ENCODE measurements at places on chromosomes 3 and 15. TPM values are rescaled to one million over a fixed set of nuclear protein-coding genes. Genes with fewer than 3 reads are reported as not detected.

The ATP2B2 gene
- not detected for total RNA-seq

The LIPH gene
- total RNA-seq = not detected

The CHRNB4 gene
- not detected for total RNA-seq

The MORC1 gene
- total RNA-seq = not detected

The GAP43 gene
- total RNA-seq = not detected

The DUOXA1 gene
- not detected for total RNA-seq

- no peak overlapping the region for H3K27ac ChIP-seq
- H3K27me3 ChIP-seq = no peaks in the 10 kb centered on the region
- no peak overlapping the region for H3K4me3 ChIP-seq
- no peaks in the 10 kb centered on the region for H3K36me3 ChIP-seq
- no peaks in the 10 kb centered on the region for H3K4me1 ChIP-seq
- DNase-seq = no peak
Observed at GRCh38 chr3:179082416-179082815, 10.8 kb upstream of the ZMAT3 start.

DNA sequence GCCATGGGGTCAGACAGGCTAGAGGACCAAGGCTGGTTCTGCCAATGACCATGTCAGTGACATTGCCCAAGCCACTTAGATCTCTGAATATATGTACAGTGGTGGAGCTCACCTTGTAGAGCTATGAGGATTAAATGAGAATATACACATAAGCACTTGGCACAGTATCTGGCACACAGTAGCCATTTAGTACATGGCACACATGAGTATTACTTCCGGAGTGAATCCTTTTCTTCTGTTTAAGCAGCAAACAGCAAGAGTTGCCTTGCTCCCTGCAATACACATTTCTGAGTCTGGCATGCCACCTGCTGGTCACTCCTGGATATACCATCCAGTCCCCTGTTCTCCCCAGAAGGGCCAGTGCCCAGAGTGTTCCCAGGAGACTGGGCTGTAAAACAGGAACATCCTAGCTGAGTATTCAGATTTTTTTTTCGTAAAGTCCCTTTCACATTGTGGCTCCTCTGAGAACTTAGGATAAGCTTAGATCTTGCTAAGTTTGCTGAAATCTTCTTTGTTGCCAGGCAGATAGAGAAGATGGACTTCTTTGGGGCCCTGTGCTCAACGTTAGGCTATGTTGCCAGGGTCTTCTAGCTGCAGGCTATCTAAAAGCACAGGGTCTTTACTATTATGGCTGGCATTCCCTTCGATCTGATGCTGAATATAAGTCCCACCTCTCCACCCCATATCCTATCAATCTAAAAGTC is 203.4 kb downstream of the ADAMTS9 start:
- H3K36me3 ChIP-seq = no peaks in the 10 kb centered on the region
- H3K27ac ChIP-seq = no peak overlapping the region
- peaks cover 3% of the 10 kb centered on the region for H3K4me1 ChIP-seq
- peak; percentile 76 for DNase-seq

- no peaks in the 10 kb centered on the region for H3K4me1 ChIP-seq
- no peak overlapping the region for H3K27ac ChIP-seq
- H3K27me3 ChIP-seq = no peaks in the 10 kb centered on the region
- H3K36me3 ChIP-seq = no peaks in the 10 kb centered on the region
- H3K4me3 ChIP-seq = no peak overlapping the region
Observed at GRCh38 chr3:181328346-181328745, 338.8 kb upstream of the DNAJC19 start.

GRCh38 chr3:60759439-60759838 is 491.8 kb downstream of the FHIT start:
- no peak overlapping the region for H3K27ac ChIP-seq
- H3K4me3 ChIP-seq = no peak overlapping the region
- H3K27me3 ChIP-seq = no peaks in the 10 kb centered on the region
- H3K4me1 ChIP-seq = no peaks in the 10 kb centered on the region
- no peak for DNase-seq
- H3K36me3 ChIP-seq = no peaks in the 10 kb centered on the region

- H3K27me3 ChIP-seq = no peaks in the 10 kb centered on the region
- no peak overlapping the region for H3K4me3 ChIP-seq
- no peak overlapping the region for H3K27ac ChIP-seq
- no peak for DNase-seq
Observed at GRCh38 chr3:176505878-176506621, 691.2 kb downstream of the TBL1XR1 start.

DNA sequence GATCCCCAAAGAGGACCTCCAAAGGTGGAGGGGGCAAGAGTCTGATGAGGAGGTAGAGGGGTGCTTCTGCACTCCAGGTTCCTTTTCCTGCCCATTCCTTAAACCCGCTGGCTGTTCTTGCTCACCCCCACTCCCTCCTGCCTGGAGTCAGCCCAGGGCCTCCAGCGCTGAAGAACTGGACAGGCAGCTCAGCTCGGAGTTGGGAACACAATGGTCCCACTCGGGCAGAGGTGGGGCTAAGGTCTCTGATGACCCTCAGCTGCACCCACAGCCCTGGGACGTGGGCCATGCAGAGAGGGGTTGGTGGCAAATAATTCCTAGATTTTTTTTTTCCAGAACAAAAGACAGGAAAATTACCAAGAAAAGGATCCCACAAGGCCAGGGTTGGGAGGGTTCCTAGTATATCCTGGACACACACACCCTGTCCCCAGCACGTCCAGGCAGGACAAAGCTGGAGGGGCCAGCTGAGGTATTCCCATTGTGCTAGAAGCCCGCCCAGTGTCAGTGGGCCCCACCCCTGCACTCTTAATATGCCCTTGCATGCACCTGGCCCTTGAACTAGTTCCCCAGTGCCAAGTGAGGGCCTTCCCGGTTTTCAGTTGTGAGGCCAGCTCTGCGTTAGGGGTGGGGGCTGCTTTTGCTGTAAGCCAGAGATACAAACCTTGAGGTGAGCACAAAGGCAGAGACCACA is 22.1 kb upstream of the IP6K2 start:
- H3K27ac ChIP-seq = no peak overlapping the region
- H3K4me3 ChIP-seq = no peak overlapping the region
- H3K27me3 ChIP-seq = no peaks in the 10 kb centered on the region
- DNase-seq = no peak
- no peaks in the 10 kb centered on the region for H3K36me3 ChIP-seq
- peaks cover 12% of the 10 kb centered on the region for H3K4me1 ChIP-seq

DNA sequence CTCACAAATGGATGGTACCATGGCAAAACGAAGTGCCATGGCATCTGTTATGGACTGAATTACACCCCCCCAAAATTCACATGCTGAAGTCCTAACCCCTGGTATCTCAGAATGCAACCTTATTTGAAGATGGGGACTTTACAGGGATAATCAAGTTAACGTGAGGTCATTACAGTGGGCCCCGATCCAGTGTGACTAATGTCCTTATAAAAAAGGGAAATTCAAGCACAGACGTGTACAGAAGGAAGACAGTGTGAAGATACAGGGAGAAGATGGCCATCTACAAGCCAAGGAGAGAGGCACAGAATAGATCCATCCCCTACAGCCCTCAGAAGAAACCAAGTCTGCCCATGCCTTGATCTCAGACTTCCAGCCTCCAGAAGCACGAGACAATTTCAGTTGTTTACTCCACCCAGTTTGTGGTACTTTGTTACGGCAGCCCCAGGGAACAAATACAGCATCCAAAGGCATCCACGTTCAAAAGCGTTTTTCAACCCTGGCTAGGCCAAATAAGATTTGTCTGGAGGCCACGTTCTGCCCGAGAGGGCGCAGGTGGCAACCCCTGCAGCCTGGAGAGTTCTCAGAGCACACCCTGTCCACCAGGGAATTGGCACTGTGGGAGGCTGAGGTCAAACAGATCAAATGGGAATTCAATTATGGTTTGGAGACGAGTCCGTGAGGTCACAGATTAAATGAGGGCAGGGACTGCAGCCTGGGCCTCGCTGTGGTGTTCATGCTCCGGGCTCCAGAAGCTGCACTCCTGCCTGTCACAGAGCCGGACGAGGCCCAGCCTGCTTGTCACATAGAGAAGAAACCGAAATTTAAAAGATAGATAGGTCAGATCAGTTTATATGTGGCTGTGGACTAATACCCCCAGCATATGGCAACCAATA is 494.8 kb downstream of the SHQ1 start:
- H3K27me3 ChIP-seq = no peaks in the 10 kb centered on the region
- H3K4me3 ChIP-seq = no peak overlapping the region
- H3K36me3 ChIP-seq = no peaks in the 10 kb centered on the region
- peak; percentile 11 for DNase-seq
- peaks cover under 1% of the 10 kb centered on the region for H3K4me1 ChIP-seq

DNA sequence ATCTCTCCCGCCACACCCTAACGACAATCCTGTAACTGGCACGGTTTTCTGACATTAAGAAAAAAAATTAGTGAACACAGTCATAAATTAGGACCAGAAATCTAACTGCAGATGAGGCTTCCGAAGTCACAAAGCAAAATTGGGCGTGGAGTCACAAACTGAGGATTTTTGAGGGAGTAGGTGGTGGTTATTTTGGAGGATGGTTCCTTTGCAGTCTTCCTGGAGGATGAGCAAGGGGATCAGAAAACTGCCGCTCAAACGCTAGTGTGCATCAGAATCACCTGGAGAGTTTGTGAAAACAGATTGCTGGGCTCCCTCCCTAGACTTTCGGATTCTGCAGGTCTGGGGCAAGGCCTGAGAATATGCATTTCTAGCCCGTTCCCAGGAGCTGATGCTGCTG is 334.8 kb downstream of the RORA start:
- H3K4me3 ChIP-seq = no peak overlapping the region
- no peaks in the 10 kb centered on the region for H3K36me3 ChIP-seq
- DNase-seq = no peak
- H3K27ac ChIP-seq = no peak overlapping the region
- H3K4me1 ChIP-seq = no peaks in the 10 kb centered on the region
- H3K27me3 ChIP-seq = no peaks in the 10 kb centered on the region

DNA sequence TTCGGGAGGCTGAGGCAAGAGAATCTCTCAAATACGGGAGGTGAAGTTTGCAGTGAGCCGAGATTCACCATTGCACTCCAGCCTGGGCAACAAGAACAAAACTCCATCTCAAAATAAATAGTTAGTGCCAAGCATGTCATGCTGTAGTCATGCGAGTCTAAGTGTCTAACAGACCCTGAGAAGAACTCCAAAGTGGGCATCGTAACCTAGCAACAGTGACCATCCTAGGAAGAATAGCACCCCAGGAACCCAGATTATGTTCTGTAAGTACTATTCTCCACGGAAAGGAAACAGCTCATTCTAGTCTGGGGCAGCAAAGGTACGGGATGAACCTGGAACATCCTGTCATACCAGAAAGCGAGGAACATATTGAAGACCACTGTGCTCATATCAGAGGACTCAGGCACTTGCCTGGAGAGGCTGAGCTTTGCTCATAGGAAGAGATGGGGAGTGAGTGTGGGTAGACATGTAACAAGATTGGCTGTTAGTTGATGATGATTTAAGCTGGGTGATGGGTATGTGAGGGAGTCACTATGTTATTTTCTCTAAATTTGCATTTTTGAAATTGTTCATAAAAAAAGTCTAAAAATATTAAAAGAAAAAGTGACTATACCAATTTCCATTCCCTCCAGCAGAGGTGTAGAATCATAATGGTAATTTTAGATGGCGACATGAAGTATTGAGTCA is 31.7 kb downstream of the BCL2L10 start:
- H3K4me3 ChIP-seq = no peak overlapping the region
- DNase-seq = no peak
- no peaks in the 10 kb centered on the region for H3K27me3 ChIP-seq
- peaks cover 13% of the 10 kb centered on the region for H3K4me1 ChIP-seq

DNA sequence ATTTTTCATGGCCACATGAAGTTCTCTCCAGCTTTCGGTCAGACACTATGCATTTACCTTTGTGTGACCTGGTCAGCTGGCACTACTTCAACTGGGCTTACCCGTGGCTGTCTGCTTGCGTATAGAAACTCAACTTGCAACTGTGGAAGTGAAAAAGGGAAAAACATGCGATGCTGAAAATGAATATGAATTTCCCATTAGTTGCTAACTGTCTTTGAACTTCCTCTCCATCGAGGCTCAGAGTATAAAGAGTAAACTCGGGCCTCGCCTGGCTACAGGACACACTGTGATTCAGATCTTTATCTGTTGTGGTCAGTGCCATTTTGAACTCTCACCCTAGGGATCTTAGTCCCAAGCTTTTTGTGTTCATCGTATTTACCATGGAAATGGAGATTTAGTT is 26.8 kb downstream of the NFKBIZ start:
- no peak overlapping the region for H3K27ac ChIP-seq
- H3K4me3 ChIP-seq = no peak overlapping the region
- H3K4me1 ChIP-seq = peaks cover 9% of the 10 kb centered on the region
- DNase-seq = no peak

DNA sequence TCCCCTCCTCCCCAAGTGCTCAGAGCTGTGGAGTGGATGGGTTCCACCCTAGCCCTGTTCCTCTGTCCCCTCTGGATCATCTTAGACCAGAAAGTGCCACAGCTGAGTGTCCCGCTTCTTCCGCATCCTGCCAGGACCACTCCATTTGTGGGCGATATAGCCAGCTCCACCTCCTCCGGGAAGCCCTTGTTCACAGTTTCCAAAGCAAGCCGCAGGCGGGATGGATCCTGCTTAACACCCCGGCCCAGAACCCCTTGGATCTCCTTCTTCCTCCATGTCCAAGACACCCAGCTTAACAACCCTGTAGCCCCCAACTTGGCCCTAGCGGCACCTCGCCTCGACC is 490 bp upstream of the ALAS1 start:
- H3K27me3 ChIP-seq = no peaks in the 10 kb centered on the region
- peak overlapping the region; percentile 26 for H3K27ac ChIP-seq
- peak overlapping the region; percentile 86 for H3K4me3 ChIP-seq
- DNase-seq = no peak
- H3K4me1 ChIP-seq = peaks cover 41% of the 10 kb centered on the region
- peaks cover 43% of the 10 kb centered on the region for H3K36me3 ChIP-seq

DNA sequence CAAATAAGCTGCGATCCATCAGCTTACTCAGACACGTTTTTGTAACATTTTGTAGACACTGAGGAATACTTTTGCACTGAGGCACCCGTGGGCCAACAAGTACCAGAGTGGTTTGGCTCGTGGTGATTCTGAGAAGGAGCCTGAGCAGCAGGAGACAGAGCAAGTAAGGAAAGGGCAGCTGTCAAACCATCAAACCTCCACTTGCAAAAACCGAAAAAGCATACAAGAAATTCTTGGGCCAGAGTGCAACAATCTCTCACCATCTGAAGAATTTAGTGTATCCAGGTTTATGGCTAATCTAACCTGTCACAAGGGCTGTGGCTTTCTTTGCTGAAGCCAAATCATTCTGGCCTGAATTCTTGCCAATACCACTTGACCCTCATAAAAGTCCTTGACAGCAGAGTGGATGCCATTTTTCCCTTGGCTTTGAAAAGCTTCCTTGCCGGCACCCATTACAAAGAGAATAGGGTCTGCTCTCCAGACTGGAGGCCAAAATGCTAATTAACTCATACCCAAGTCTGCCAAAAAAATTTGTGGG is 56.7 kb downstream of the MYO1E start:
- no peak overlapping the region for H3K4me3 ChIP-seq
- no peak for DNase-seq
- H3K27ac ChIP-seq = no peak overlapping the region
- no peaks in the 10 kb centered on the region for H3K4me1 ChIP-seq
- no peaks in the 10 kb centered on the region for H3K36me3 ChIP-seq
- no peaks in the 10 kb centered on the region for H3K27me3 ChIP-seq

GRCh38 chr3:144229953-144230352 is 258.3 kb downstream of the DIPK2A start:
- no peak overlapping the region for H3K4me3 ChIP-seq
- no peaks in the 10 kb centered on the region for H3K27me3 ChIP-seq
- no peaks in the 10 kb centered on the region for H3K36me3 ChIP-seq
- no peak for DNase-seq

GRCh38 chr3:151037746-151038477 is 47.6 kb upstream of the MED12L start:
- no peaks in the 10 kb centered on the region for H3K36me3 ChIP-seq
- peaks cover 15% of the 10 kb centered on the region for H3K4me1 ChIP-seq
- peak; percentile 79 for DNase-seq
- H3K27me3 ChIP-seq = no peaks in the 10 kb centered on the region
- peak overlapping the region; percentile 44 for H3K27ac ChIP-seq

GRCh38 chr3:39978308-39978707 is 168.9 kb downstream of the MYRIP start:
- DNase-seq = no peak
- H3K36me3 ChIP-seq = no peaks in the 10 kb centered on the region
- no peak overlapping the region for H3K27ac ChIP-seq
- no peak overlapping the region for H3K4me3 ChIP-seq
